Hematopoietic multipotent progenitor cell treated with erythropoietin and hydrocortisone succinate and interleukin-3 and kit ligand, for 4 days (in vitro differentiated cells): ENCODE measurements at places on chromosomes 1 and 21.
A peak's percentile ranks its signal among the peaks of the same experiment; 100 is the strongest.

- DNase-seq, result no peak
Measured at GRCh38 chr1:91141858-91142257, 120.0 kb upstream of the ZNF644 start.

- DNase-seq, result no peak
Measured at GRCh38 chr1:202355944-202356553, 7.5 kb downstream of the PPP1R12B start.

GRCh38 chr1:214213136-214213535, 67.8 kb upstream of the SMYD2 start:
- no peak for DNase-seq

GRCh38 chr21:43731891-43732711, 13.2 kb downstream of the PDXK start:
- DNase-seq, result no peak

DNA sequence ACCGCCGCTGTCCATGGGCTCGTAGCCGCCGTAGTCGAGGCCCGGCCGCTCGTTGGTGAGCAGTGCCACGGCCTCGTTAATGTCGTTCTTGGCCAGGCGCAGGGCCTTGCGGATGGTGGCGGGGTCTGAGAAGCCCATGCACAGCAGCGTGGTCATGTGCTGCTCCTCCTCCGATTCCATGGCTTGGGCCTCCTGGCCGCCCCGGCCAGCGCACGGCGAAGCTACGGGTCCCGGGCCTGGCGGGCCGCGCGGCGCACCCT, 300 bp downstream of the USP24 start:
- DNase-seq, result peak; percentile 62

DNA sequence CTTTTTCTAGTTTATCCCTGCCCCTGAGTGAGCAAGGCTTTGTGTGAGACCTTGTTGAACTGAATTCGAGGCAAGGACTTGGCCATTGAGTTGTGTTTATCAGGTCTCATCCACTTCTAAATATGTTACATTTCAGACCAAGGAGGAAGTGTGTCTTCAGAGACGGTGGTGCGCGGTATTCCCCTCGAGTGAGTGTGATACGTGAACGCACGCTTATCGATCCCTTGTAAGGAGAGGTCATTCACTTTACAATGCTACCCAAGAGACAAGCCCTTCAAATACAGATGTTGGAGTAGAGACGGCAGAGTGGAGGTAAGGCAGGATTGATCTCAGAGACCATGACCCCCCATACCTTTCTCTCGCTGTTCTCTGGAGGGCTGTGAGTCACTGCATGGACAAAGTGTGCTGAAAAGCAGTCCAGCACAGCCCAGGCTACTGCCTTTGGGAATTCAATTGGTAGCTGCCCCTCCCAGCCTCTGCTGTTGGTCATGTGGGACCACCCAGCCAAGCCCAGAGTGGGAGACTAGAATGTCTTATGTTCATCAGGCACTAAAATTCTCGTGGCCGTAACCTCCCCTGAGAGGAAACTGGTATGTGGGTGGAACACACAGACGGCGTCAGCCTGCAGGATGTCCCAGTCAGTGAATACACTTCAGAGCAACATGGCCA, 16.3 kb upstream of the MTARC1 start:
- DNase-seq, result no peak

GRCh38 chr1:12473596-12474362, 144.2 kb downstream of the DHRS3 start:
- no peak for DNase-seq

DNA sequence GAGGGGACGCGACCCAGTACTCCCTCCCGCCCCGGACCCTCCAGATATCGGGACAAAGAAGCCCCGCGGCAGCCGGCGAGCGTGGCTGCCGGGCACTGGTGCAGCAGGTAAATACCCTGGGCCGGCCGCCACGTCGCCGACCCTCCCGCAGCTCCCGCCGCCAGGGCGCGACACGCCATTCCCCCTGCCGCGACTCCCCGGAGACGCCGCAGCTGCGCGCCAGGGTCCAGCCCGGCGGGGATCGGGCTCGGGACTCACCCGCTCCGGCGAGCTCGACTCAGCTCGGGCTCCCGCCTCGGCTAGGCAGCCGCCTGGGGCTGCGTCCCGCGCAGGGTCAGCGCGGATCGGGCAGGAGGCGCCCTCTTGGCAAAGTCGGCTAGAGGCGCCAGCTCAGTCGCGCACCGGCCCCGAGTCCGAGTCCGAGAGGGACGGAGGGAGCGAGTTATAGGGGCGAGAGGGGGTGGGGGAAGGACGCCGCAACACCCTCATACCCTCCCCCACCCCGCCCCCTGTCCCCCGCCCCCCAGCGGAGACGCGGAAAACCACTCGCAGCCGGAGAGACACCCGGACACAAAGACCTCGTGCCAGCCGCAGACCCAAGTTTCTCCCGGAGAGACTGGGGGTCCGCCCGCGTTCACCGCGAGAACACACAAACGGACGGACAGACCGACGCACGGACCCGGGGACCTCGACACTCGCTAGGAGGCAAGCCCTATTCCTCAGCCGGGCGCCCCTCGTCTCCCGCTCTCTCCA, 985 bp downstream of the SYT6 start:
- peak; percentile 64 for DNase-seq

DNA sequence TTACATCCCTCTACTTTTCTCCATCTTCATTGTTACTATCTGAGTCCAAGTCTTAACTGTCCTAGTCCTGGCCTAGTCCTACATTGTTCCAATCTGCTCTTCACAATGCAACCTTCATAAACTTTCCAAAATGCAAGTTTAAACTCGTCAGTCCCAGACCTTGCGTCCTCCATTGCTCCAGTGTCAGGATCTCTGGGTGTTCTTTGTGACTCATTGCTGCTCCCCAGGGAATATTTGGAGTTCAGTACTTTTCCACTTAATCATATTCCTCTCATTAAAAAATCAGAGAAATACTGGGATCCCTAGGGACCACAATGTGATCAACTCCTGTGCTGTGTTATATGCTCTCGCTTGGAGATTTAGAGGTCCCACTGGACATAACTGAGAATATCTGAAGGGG, 18.0 kb upstream of the KPRP start:
- no peak for DNase-seq

DNA sequence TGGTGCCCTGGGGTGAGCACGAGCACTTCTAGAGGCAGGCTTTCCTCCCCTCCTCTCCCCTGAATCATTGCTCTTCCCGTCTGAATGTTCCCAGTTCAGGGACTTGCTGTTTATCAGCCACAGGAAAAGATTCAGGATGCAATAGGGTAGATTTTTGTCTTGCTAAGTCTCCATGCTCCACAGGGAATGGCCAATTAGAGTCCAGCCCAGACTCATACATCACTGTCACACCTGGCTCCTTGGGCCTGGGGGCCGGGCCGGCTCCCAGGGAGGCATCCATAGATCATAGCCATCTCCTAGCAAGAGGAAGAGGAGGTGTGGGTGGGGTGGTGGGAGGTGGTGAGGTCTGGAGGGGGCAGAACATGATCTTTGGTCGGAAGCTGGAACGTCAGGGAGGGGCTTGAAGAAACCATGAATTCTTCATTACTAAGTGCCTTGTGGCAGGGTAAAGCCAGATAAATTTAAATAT, 83.4 kb downstream of the LRRN2 start:
- DNase-seq, result no peak

- DNase-seq, result peak; percentile 89
Measured at GRCh38 chr1:207644852-207645634, at the start of gene CR1L. Gene CR1L, plus strand, starts transcription at chr1:207645133. Its CDS starts 101 bp downstream, at chr1:207645234.

DNA sequence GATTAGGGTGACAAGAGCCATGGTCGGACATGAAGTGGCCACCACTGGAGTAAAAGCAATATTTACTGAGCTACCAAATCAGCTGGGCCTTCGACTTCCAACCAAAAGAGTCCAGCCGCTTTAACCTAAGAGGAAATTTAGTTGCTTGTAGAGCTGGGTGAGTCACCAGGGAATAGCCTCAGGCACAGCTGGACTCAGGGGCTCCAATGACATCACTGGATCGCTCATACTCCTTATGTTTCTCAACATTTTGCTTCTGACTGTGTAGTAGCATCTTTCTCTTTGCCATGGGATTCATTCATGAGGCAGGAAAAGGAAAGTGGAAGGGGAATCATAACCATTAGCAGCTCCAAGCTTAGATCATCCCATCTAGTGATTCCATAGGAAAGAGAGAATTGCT, 664.4 kb downstream of the MATN1 start:
- DNase-seq, result no peak

DNA sequence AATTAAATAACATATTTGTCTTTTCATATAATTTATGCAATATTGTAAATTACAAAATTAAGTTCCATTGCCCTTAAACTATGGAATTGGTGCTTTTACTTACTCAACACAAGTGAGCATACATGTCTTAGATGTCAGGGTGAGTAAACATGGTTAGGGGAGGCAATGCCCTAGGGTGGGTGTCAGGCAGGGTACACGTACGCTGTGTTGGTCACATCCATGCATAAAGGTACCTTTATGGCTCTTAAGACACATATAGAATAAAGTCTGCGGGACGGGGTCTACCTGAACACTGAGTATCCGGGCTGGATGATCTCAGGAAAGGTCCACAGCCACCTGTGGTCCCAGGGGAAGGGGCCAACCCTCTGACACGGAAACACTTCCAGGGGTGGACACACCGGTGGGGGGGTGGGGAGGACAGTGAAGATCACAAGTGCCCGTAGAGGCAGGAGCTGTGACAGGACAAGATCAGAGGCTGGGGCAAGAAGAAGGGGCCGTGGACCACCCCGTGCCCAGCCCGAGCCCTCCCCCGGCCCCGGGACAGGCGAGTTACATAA, 720 bp downstream of the LIN9 start:
- no peak for DNase-seq

GRCh38 chr21:38186661-38187270, 70.0 kb upstream of the KCNJ15 start:
- DNase-seq, result no peak

GRCh38 chr1:160046494-160047110, 14.8 kb upstream of the PIGM start:
- peak; percentile 99 for DNase-seq

GRCh38 chr1:148160343-148161052, 8.4 kb upstream of the NBPF11 start:
- DNase-seq, result no peak

GRCh38 chr1:203796236-203796605, 798 bp downstream of the ZBED6 start:
- peak; percentile 70 for DNase-seq

GRCh38 chr1:7322283-7322785, 448.8 kb upstream of the VAMP3 start:
- no peak for DNase-seq

DNA sequence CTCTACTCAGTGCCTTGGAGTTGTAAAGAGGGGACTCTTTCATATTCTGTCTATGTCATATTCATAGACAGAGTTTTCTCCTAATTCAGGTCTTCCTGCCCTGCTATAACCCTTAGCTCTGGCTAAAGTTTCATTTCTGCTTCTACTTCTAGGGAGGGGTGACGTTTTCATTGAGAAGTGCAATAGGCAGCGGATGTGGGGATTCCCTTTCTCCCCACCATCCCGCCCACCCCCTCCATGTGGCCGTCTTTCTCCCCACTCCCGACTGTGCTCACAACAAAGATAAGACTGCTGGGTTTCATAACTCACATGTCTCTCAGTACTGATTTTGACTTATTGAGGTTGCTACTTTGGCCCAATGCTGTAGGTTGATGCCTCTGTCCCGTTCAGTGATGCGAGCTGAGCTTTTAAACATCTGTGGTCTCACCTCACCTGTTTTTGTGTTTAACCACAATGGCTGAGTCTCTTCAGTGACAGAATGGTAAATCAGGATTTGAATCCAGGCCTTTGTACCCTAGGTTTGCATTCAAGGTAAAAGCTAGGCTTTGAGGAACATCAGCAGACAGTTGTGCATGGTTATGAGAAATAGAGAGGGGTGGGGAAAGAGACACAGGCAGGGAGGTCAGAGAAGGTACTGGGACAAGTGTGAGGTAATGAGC, 7.8 kb upstream of the KIF14 start:
- DNase-seq, result no peak

GRCh38 chr1:114009393-114009792, 30.1 kb downstream of the OLFML3 start:
- peak; percentile 8 for DNase-seq

DNA sequence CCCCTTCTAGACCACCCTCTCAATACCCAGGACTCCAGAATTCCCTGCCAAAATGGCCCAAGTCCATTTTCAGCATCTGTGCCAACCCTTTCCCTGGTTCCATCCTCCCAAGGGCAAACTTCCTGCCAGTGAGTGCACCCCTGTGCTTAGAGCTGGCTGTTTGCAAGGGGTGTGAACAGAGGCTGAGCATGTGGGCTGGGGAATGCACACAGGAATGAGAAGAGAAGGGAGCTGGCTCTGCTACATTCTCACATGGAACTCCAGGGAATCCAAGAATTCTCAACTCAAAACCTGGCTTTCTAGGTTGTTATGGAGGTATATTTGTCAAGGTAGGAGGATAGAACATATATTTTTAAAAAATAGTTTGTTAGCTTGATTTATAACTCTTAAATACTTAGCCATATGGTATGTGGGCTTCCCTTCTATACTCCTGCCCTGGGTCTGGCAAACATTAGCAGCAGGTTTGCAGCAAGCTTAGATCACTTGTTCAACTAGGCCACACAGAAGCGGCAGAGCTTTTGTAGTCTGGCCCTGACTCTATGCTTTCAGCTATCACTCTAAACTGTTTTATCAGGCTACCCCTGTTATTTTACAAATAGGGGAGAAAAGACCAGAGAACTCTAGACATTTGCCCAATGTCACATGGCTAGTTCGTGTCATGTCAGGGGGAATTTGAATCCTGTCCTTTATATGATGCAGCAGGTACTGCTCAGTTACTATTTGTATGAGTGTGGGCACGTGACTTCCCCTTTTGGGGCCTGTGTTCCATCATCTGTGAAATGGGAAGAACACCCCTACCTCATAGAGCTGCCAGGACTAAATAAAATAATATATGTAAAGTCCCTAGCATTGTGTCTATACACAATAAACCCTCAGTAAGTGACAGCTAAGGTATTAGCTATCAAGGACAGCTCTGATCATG, 8.1 kb upstream of the STMN1 start:
- no peak for DNase-seq

DNA sequence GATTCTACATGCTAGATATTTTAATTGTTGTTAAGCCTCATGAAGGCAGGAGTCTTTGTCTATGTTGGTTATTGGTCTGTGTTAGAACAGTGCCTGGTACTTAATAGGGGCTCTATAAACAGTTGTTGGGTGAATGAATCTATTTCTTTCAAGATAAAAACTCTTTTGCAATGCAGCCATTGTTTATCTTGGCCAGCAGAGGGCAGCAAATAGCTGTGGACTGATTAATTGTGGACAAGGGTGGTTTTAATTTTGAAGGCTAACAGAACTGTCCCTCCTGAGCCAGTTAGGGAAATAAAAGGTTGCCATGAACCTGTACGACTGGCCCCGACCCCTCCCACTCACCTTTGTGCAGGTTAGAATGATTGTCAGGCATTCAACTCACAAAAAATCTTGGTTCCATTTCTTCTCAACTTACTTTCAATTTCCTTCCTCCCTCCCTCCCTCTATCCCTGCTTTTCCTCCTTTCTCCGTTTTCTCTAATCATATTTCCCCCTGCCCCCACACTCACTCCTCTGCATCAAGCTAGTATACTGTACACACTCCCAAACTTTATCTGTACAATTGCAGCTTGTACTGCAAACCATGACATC, 66.3 kb upstream of the DIRAS3 start:
- DNase-seq, result peak; percentile 71

- DNase-seq, result no peak
Measured at GRCh38 chr1:227828786-227829185, 13.3 kb downstream of the PRSS38 start.

GRCh38 chr1:26574719-26575251, 45.2 kb downstream of the RPS6KA1 start:
- DNase-seq, result peak; percentile 40
